ENCODE measurements at places on chromosomes 5 and 9. TPM values are rescaled to one million over a fixed set of nuclear protein-coding genes. Genes with fewer than 3 reads are reported as not detected.

SPATA9 gene
- 0.68 TPM for total RNA-seq

DNA sequence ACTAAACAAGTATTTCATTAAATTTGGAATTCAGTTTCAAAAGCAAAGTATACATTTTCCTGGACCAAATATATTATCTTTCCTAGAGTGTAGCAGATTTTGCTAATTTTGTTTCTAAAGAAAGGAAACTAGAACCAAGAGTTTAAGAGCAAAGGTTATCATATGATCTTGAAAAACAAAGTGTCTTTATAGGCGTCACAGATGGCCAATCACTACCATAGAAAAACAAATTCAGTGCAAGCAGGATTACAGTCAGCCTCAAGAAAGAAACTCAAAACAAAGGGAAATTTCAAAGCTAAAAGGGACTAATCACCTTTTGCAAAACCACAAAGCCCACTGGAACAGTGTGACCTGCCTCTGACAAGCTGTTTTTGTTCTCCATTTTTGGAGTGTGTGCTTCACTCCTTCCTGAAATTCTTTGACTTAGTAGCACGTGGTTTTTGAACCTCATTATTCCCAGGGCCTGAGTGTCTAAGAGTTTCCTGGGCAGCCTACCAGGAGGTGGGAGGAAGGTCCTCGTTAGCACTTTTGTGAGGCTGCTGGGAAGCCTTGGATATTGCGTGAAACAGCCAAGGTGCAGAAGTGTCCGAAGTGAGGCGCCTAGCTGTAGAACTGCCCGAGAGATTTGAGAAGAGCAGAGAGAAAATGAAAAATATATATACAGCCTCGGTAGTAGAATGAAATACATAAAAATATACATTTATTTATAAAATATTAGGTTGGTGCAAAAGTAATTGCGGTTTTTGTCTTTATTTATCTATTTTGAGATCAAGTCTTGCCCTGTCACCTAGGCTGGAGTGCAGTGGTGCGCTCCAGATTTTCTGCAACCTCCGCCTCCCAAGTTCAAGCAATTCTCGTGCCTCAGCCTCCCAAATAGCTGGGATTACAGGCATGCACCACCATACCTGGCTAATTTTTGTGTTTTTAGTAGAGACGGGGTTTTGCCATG is 246.1 kb downstream of the MARCHF11 start:
- H3K4me3 ChIP-seq, result no peak overlapping the region
- H3K4me1 ChIP-seq, result peaks cover 8% of the 10 kb centered on the region
- H3K27me3 ChIP-seq, result no peaks in the 10 kb centered on the region
- H3K36me3 ChIP-seq, result peaks cover 25% of the 10 kb centered on the region
- no peak for DNase-seq
- H3K27ac ChIP-seq, result no peak overlapping the region

- no peak overlapping the region for H3K27ac ChIP-seq
- DNase-seq, result no peak
- H3K4me3 ChIP-seq, result no peak overlapping the region
- H3K27me3 ChIP-seq, result no peaks in the 10 kb centered on the region
- peaks cover 4% of the 10 kb centered on the region for H3K36me3 ChIP-seq
- peaks cover 30% of the 10 kb centered on the region for H3K4me1 ChIP-seq
These were observed 8.4 kb downstream of the SEMA5A start for GRCh38 chr5:9537223-9538141.

TXNDC8 gene
- total RNA-seq, result not detected

DNA sequence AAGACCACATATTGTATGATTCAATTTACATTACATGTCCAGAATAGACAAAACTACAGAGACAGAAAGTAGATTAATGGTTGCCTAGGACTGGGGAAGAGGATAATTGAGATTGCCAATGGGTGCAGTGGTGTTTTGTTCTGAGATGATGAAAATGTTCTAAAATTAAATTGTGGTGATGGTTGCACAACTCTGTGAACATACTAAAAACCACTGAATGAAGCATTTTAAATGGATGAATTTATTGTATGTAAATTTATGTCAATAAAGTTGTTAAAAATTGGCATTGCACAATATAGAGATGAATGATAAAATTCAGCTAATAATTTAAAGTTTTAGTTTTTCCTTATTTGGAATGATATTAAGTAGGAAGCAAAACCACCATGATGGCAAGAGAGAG is 109.5 kb upstream of the NR4A3 start:
- no peaks in the 10 kb centered on the region for H3K4me1 ChIP-seq
- H3K36me3 ChIP-seq, result no peaks in the 10 kb centered on the region
- H3K27me3 ChIP-seq, result no peaks in the 10 kb centered on the region
- H3K27ac ChIP-seq, result no peak overlapping the region

- H3K36me3 ChIP-seq, result no peaks in the 10 kb centered on the region
- no peak overlapping the region for H3K27ac ChIP-seq
- peak overlapping the region; percentile 90 for H3K4me3 ChIP-seq
- DNase-seq, result peak; percentile 37
- H3K4me1 ChIP-seq, result no peaks in the 10 kb centered on the region
- H3K27me3 ChIP-seq, result peaks cover 28% of the 10 kb centered on the region
These were observed 709 bp downstream of the IQGAP2 start for GRCh38 chr5:76403766-76404222.

DNA sequence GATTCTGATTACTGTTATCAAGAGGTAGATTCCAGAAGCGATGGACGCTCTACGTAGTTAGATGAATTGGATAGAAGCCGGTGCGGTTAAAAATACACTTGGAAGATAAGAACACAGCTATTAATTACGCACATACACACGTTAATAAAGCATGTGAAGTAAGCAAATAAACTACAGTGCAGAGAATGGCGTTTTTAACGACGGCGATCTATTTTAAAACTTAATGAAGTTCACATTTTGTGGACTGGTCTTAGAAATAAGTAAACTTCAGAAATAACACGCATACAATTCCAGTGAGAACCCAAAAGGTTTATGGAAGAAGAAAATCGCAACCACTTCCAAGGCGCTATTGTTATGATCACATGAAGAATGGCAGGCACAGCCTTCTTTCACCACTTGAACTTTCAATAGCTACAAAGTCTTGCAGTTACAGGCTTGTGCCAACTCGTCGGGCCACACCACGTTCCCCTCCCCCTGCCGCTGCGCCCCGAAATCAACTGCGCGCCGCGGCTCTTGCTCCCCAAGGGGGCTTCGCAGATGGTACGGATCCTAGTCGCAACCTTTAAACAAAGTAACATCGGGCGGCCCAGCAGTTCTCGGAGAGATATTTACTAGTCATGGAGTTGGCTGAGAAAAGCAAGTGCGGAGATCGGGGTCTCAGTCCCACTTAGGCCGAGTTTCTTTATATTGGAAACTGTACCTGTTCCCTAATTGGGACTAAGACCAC is 866 bp upstream of the SEMA6A start:
- H3K4me3 ChIP-seq, result peak overlapping the region; percentile 99
- H3K27ac ChIP-seq, result peak overlapping the region; percentile 51
- peaks cover 33% of the 10 kb centered on the region for H3K4me1 ChIP-seq
- no peaks in the 10 kb centered on the region for H3K36me3 ChIP-seq
- H3K27me3 ChIP-seq, result peaks cover 45% of the 10 kb centered on the region
- peak; percentile 29 for DNase-seq
